ENCODE measurements at places on chromosomes 4 and X.

DNA sequence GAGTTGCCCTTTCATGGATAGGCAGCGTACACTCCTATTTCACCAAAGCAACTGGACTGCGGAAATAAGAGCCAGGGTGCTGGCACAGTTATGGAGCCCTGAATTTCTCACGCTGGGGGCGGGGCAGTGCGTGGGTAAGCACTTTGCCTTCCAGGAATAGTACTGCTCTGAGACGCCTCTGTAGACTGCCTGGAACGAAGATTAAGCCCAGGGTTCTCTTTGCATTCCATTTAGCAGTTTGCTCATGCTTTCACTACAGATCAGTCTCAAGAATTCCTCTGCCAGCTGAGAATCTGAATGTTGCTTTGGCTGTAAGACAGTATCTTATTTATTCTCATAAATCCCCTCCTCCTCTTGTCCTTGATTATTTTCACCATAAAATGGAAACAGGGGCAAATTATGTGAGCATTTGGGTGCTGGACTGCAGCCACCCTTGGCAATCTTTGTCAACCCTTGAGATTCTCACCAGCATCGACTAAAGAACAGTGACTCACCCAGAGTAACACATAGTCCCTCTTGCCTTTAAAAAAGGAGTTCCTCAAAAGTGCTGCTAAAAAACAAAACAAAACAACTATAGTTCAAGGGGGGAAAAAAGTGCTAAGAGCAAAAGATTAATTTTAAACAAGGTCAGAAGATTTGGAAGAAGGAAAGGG, 88.9 kb upstream of the CITED1 start:
- DNase-seq = no peak

GRCh38 chr4:48906206-48907173, at the start of gene OCIAD2:
TSS of gene OCIAD2 (minus strand) at chr4:48906774. CDS start at chr4:48904549, 2,225 bp downstream.
- peak; percentile 33 for DNase-seq

DNA sequence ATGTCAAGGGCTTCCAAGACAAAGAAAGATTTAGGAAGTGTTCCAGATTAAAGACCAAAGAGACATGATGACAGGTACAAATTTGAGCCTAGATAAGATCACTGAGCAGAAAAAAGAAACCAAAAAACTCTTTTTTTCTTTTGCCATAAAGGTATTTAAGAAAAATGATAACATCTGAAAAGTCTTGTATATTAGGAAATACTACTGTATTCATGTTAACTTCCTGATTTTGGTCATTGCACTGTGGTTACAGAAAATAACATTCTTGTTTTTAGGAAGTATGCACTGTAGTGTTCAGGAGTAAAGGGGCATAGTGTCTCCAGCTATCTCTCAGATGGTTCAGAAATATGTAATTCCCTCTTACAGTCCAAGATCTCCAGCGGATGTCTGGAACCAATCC, 37.1 kb downstream of the RWDD4 start:
- DNase-seq = no peak

DNA sequence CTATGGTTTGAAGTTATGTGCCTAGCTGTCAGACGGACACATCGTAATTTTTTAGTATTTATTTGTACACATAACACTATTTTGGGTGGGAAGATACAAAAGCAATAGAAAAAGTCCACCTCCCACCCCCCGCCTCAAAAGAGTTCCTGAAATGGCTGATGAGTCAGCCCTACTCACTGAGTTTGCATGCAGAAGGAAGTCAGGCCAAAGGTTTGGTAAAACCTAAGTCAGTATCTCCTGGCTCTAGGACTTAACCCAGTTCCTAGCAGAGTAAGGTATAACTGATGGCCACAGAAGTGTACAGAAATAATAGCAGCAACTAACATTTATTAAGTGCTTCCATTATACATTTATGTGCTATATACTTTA, 2.9 kb upstream of the KLHL2 start:
- DNase-seq = no peak

- DNase-seq = no peak
Observed at GRCh38 chr4:168811207-168811606, 198.8 kb downstream of the CBR4 start.

GRCh38 chrX:81367291-81367690, 165.4 kb downstream of the SH3BGRL start:
- no peak for DNase-seq

GRCh38 chr4:113955411-113955810, 24.0 kb downstream of the ARSJ start:
- no peak for DNase-seq

DNA sequence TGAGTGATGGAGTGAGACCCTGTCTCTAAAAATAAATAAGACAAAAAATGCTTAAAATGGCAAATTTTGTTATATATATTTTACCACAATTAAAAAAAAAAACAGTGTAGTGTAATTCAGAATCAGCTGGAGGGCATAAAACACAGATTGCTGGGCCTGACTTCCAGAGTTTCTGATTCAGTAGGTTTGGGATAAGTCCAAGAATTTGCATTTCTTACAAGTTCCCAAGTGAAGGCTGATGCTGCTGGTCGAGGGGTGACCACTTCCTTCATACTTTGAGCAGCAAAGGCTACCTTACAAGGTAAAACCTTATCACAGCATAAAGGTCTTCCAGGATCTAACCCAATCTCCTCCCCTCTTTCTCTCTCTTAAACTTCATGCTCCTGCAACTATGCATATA, 40.7 kb downstream of the KLHL8 start:
- no peak for DNase-seq

- DNase-seq = no peak
Observed at GRCh38 chr4:165124488-165124887, 11.8 kb upstream of the TMEM192 start.

DNA sequence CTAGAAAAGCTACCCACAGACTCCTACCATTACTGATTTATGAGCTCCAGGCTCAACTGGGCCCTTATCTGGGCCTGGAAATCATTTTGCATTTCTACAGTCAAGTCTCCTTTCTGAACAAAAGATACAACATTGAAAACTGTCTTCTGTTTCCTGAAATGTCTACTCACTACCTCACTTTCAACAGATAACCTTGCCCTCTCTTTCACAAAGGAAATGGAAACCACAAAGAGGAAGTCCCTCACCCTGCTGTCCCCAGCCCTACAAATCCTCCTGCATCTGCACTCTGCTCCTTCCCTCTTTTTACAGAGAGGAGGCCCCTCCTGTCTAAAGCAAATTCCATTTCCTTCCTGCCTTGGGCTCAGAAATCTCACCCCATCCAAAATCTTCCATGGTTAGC, 24.8 kb upstream of the CYBB start:
- DNase-seq = no peak

GRCh38 chr4:7462509-7462971, 27.8 kb upstream of the PSAPL1 start:
- DNase-seq = no peak

DNA sequence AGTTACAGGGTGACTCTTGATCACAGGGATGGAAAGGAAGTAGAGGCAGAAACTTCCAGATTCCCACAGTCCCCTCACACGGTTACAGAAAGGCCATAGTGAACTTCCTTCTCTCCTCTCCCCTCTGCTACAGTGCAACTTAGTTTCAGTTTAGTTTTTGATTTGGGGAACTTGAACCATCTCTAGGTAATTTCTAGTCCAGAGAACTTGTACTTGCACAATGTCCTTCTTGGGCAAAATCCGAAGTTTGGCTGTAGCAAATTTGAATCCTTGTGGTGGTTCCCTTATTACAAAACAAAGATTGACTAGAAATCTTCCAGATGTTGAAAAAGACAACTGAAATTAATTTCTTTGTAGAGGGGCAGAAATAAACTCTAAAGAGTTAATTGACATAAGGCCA, 1.2 kb upstream of the BLTP1 start:
- no peak for DNase-seq

DNA sequence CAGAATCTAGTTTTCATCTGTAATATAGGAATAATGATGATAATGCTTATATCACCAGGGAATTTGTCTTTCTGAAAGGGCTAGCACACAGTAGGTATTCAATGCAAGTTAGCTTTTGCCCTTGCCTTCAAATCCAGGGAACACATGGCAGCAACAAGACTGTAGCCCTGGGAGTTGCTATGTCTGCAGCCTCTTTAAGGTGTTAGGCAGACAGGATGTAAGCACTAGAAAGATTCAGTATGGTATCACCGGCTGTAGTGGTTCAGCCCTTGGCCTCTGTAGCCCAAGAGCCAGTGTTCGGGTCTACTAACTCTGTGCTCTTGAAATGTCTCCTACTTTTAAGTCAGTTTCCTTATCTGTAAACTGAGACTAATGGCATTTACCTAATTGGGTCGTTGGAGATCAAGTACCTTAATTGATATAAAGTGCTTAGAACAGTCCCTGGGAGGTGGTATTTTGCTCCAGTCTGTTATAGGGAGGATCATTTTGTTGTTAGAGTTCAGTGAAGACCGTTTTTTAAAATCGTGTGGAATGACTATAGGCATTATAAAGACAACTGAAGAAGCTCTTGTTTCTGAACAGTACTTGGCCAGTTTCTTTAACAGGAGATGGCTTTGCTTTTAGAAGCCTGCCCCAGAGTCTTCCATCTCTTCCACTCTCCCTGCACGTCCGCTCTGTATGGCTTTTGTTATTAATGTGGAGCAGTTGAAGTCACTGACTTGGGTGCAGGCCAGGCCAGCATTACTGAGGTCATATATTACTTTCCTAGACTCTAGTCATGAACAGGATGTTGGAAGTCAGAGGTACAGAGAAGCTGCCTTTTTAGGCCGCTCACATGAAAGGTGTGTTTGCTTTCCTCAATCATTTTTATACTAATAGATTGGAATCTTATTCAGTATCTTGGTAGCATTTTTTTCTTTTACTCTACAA, 44.8 kb downstream of the GAB1 start:
- no peak for DNase-seq

GRCh38 chrX:39616098-39616729, 481.5 kb downstream of the BCOR start:
- no peak for DNase-seq

DNA sequence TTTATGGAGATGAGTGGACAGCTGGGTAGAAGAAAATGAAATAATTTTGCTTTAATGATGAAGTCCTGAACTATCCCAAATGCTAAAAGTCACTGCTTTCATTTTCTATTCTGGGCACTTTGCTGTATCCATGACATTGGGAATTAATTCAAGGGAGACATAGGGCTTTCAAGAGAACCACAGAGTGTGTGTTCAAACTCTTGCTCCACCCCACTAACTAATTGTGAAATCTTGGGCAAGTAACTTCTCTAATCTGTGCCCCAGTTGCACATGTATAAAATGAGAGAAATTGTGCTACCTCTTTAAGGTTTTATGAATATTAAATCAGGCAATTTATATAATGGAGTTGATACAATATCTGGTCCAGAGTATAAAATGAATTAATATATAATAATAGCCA, 1422.0 kb downstream of the ADGRL3 start:
- DNase-seq = no peak

GRCh38 chrX:84339507-84340364, 151.7 kb upstream of the RPS6KA6 start:
- no peak for DNase-seq

DNA sequence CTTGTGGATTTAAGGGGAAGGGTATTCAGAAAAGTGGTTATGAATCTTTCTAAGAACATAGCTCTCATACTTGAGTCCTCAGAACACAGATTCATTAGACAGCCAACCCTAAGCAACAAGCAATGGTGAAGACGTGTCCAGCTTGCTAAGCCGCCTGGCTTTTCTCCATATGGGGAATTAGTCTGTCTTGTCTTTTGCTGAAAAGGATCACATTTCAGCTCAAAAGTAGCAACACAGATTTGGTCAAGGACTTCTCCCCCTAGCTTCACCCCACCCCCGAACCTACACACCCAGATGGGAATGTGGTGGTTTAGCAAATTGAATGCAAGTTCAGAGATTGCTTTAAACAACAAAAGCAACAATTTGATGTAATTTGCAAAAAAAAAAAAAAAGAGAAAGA, 103.3 kb upstream of the RASGEF1B start:
- DNase-seq = no peak

GRCh38 chrX:252244-252956, 28.8 kb upstream of the PLCXD1 start:
- DNase-seq = no peak

DNA sequence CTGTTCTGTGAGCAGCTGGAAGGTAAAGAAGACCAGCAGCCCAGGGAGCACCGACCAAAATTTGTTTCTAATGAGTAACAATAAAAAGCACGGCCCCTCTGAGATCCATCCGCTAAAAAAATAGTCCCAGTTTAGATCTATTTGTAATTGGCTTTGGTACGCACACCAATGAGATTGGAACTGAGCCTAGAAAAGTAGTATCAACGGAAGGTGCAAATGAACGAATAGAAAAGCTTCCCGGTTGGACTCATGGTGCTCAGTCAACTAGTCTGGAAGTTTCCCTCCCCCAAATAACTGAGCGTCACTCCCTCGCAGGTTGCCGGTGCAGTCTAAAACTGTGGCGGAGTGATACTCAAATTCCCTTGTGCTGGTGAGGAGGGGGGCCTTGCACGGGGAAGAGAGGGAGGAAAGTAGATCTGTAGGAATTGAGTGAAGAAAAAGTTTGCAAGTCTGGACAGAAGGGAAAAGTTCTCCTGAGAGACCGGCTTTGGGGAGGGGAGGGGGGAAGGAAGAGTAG, at the start of gene COL4A5:
TSS of gene COL4A5 (plus strand) at position 413 of the 517 bp plus-strand sequence. CDS start 288 bp downstream, outside the sequence.
- no peak for DNase-seq

GRCh38 chr4:55249476-55249875, 96.6 kb upstream of the SRD5A3 start:
- no peak for DNase-seq

- no peak for DNase-seq
Observed at GRCh38 chr4:165199722-165200121, 7.6 kb upstream of the KLHL2 start.

GRCh38 chrX:54978448-54978847, 15.5 kb downstream of the PFKFB1 start:
- no peak for DNase-seq

DNA sequence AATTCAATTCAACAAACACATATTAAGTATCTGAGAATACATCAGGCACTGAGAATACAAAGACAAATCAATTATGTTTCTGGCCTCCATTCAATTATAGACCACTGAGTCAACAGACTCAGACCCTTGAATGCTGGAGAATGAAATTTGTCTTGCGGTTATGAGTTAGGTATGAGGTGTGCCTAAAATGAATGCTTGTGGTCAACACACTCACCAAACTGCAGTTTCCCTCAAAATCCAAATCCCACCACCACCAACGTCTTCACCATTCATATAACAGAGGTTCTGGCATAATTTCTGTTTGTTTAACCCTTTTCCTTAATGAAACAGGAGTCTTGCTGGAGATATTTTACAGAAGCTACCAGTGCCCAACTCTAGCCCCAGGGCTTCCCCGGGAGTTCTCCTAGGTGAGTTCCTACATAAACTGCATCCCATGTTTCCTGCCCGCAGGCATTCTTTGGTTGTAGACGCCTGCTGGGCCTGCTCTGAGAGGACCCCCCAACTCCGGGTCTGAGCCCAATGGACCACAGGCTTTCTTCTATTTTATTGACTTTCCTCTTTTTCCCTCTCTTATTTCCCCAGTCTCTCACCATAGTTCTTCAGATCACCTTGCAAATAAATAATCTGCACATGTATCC, 119.2 kb downstream of the DDX53 start:
- no peak for DNase-seq

GRCh38 chr4:23855912-23856605, 33.8 kb downstream of the PPARGC1A start:
- no peak for DNase-seq

DNA sequence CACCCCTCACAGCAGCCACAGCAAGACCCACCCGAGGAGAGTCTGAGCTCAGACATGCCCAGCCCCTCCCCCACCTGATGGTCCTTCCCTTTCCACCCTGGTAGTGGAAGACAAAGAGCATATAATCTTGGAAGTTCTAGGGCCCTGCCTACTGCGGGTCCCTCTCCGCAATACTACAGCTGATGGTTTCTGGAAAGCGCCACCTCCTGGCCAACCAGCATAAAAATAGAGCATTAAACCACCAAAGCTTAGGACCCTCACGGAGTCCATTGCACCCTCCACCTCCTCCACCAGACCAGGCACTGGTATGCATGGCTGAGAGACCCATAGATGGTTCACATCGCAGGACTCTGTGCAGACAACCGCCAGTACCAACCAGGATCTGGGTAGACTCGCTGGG, 78.2 kb downstream of the SH3BGRL start:
- DNase-seq = no peak

Measured in stimulated activated CD8-positive, alpha-beta memory T cell treated with anti-CD3 and anti-CD28 coated beads, Interleukin-15, amount 100 ng/mL, for 24 hours (primary cell).